COR-L47 (cell line): ENCODE measurements at places on chromosomes 11 and 22.

- no peak for DNase-seq
Measured at GRCh38 chr11:105241136-105241535, 101.6 kb upstream of the CARD18 start.

DNA sequence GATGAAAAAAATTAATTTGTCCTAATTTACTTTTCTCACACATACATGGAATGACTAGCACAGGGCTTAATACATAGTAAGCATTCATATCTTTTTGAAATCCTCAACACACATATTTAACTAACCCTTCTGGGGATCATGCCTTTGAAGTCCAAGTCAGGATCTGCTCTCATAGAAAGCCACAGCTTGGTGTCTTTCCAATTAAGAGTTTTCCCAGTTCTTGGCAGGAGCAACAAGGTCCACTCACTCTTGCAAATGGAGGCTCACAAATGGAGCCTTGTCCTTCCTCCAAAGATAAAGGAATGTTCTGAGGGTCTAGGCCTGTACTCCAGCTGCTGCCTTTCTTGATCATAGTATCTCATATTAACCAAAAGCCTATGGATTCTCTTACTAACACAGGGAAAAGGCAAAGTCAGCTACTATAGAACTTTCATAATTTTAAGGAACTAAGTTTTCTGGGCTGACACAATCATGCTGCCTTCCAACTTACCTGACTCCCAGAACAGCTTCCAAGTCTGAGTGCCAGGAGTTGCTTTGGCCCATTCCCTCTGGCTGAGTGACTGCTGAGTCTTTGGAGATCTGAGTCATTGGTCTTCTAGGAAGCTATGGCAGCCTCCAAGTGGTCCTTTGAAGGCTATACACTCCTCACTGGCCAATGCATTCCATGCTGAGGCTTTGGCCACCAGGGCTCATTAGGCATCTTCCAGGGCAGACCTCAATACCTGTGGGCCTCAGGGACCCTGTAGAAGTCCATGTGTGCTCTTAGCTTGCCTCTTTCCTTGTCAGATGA, 25.8 kb upstream of the NUCB2 start:
- DNase-seq, result no peak

GRCh38 chr11:61194981-61195695, 8.2 kb upstream of the PGA3 start:
- no peak for DNase-seq

- no peak for DNase-seq
Measured at GRCh38 chr22:23836692-23837495, 1.9 kb downstream of the DERL3 start.

- DNase-seq, result no peak
Measured at GRCh38 chr11:73945396-73945795, 5.4 kb upstream of the DNAJB13 start.

DNA sequence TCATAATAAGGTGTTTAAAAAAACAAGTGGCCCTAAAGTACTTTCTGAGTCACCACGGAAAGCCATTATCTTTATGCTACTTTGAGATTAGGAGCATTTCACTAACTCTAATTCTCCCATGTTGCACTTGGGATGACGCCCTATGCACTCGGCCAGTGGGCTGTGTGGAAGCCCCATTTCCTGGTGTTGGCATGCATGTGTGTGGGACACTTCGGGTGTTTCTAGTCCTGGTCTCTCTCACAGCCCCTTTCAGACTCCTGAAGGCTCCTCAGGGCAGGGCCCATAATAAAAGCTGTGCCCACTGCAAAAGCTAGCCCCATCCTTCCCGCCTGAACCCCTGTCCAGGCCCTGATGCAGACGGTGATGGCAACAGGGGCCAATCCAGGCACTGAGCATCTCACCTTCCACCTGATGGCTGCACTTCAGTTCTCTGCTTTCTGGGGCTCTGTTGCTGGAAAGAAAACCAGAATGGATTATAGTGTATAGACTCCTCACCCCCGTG, 14.9 kb upstream of the FXYD2 start:
- no peak for DNase-seq

DNA sequence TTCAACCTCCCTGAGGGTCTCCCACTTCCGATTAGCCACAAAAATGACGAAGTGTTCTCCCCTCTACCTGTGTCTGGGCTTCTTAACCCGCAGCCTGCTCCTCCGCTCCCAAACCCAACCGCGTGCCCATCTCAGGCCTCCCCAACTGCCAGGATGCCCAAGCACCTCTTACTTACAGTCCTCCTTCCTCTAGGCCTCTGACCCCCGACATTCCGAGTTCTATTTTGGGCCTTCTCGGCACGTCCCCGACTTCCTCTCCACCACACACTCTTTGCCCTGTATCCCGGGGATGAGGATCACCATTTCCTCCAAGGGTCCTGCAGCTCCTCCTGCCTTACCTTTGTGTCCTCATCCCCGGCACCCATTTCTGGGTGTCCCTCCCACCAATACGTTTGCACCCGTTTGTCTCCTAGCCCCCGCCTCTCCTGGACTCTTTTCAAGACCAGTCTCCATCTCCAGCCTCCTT, 388 bp upstream of the MUS81 start:
- DNase-seq, result peak; percentile 47

DNA sequence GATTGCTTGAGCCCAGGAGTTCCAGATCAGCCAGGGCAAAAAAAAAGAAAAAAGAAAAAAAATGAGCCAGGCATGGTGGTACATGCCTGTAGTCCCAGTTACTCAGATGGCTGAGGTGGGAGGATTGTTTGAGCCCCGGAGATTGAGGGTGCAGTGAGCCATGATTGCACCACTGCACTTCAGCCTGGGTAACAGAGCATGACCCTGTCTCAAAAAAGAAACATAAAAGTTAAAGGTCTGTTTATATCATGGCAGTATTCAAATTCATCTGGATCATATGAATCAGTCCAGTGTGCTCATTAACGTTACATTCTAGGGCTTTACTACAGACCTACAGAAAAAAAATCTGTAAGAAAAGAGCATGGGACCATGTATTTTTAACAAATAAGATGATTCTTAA, 13.9 kb downstream of the HSD17B12 start:
- no peak for DNase-seq
